Activated CD4-positive, alpha-beta memory T cell treated with anti-CD3 and anti-CD28 coated beads, Interleukin-2, amount 10 ng/mL, durations not matched to agents 7 days and 5 days (primary cell): ENCODE measurements at places on chromosomes 13 and 19.

- no peak for DNase-seq
Measured at GRCh38 chr13:99922631-99923404, 48.7 kb downstream of the ZIC5 start.

GRCh38 chr13:100389617-100390016 is 199.0 kb downstream of the GGACT start:
- DNase-seq: no peak

- DNase-seq: no peak
Measured at GRCh38 chr13:70408865-70409264, 300.6 kb upstream of the KLHL1 start.

- no peak for DNase-seq
Measured at GRCh38 chr13:46728777-46729176, 68.2 kb downstream of the ESD start.

DNA sequence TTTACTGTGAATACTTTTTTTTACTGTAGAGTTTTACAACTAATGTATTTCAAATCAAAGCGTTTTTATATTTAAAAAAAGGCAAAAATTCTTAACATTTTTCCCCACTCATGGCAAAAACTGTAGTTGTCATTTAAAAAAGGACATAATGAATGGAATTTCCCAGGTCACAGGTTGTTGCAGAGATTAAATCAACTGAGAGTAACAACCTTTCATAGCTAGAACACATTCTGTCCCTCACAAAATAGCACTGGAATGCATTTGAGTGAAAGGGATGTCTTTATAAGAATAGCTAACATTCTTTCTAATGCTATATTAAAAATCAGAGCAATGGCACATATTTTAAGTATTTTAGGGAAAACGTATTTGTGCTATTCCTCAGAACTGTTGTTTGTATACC is 1393.3 kb upstream of the ATXN8OS start:
- DNase-seq: no peak

GRCh38 chr13:108573455-108573854 is 56.0 kb upstream of the MYO16 start:
- DNase-seq: no peak

GRCh38 chr19:33906578-33907335 is 110.1 kb downstream of the KCTD15 start:
- DNase-seq: no peak

DNA sequence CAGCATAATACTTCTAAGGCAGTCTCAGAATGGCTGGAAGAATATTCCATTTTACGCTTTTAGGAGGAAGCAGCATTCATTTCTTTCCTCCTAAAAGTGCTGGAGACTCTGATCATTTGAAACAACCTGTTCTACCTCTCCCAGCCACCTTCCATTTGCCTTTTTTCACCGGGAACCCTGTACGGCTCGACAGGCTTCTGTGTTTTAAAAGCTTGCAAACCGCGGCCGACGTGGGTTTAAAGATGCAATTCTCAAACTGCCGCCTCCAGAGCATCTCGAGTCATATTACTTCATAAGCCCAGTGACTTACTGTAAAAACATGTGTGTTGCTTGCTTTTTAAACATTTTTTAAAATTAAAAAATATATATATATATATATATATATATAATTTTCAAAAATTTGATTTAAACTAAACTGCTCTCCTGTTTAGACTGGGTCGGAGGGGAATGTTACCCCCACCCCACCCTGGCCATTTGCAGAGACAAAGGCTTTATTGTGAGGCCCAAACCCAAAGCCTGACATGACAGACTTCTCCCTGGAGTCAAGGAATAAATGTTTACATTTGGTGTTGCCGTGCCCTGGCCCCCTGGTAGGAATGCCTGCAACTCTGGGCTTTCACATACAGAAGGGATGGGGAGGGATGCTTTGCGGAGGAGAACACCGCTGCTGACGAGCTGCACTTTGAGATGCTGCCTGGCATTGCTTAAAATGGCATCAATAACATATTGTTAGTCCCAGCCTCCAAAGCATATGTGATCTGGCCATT is 30.4 kb downstream of the ZNF536 start:
- no peak for DNase-seq

DNA sequence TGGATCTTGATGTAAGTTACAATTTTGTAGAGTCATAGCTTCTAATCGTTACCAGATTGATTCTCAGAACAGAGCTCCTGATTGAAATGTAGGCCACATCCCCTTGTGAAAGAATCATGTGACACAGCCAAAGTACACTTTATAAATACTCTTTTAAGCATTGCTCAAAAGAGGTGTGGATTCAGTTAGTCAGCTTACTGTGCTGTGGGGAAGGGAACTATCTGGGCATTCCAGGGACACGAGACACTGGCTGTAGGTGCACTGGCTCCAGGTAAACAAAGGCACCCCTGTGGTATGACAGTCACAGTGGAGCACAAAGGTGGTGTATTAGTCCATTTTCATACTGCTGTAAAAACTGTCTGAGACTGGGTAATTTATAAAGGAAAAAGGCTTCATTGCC is 222.8 kb downstream of the LIG4 start:
- no peak for DNase-seq

- no peak for DNase-seq
Measured at GRCh38 chr13:30355384-30355699, 48.0 kb upstream of the KATNAL1 start.
